Effector memory CD4-positive, alpha-beta T cell (primary cell): ENCODE measurements at places on chromosomes 13 and 19.

DNA sequence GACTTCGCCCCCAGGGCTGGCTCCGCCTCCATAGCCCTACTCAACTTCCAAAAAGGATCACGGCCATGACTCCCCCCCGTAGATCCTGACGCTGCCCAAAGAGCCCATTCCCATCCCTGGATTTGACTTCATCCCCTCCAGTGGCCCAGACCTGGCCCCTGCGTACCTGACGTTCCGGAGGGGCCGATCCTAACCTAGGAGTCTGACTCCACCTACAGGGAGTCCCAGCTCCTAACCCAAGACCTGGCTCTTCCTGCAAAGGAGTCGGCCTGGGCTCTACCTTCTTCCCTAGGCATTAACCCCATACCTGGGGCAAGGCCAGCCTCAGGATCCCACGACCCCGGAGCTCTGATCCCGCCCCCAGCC, 10.8 kb downstream of the STAP2 start:
- no peak for DNase-seq

- no peak for DNase-seq
Observed at GRCh38 chr13:75518439-75519088, 19.1 kb downstream of the COMMD6 start.

- no peak for DNase-seq
Observed at GRCh38 chr13:48264058-48264457, 31.1 kb downstream of the ITM2B start.

DNA sequence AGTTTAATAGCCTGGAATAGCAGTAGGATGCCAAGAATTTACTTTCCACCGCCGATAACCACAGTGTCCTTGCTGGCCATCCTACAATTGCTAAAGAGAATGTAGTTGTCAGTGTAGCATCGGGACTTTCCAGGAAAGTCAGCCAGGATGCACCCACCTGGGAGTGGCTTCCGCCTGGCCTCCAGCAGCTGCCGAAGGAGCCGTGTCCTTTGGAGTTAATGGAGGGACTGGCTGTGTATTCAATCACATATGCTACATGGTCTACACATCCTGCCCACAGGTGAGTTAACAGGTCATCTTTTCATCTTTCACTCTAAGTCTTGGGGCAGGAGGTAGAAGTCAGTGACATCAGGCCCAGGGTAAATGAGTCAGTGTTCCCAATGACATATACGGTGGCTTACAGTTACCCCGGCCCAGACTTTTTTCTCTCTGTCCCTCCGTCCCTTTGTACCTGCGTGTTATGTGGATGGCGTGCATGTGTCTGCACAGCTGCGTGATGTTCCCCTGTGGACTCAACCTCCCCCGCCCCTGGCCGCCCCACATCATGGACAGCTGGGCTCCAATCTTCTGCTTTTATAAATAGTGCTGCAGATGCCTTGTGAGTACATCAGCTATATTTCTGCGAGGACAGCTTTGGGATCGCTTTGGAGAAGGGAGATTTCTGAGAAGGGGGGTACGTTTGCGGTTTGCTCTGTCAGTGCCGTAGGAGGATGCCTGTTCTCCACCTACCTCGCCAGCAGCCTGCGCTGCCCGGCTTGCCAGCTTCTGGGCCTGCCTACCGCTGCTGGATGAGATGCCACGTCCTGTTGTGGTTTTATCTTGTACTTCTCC, 63.1 kb downstream of the ATP11A start:
- no peak for DNase-seq

- no peak for DNase-seq
Observed at GRCh38 chr13:85163063-85163462, 636.2 kb downstream of the SLITRK6 start.

GRCh38 chr13:85508683-85509329, 290.4 kb downstream of the SLITRK6 start:
- no peak for DNase-seq

GRCh38 chr13:66933527-66933926, 296.6 kb downstream of the PCDH9 start:
- DNase-seq, result no peak
